T-helper 17 cell (primary cell): ENCODE measurements at places on chromosomes 12 and 14.

- DNase-seq: no peak
Observed at GRCh38 chr12:81541121-81541520, 218.0 kb downstream of the PPFIA2 start.

DNA sequence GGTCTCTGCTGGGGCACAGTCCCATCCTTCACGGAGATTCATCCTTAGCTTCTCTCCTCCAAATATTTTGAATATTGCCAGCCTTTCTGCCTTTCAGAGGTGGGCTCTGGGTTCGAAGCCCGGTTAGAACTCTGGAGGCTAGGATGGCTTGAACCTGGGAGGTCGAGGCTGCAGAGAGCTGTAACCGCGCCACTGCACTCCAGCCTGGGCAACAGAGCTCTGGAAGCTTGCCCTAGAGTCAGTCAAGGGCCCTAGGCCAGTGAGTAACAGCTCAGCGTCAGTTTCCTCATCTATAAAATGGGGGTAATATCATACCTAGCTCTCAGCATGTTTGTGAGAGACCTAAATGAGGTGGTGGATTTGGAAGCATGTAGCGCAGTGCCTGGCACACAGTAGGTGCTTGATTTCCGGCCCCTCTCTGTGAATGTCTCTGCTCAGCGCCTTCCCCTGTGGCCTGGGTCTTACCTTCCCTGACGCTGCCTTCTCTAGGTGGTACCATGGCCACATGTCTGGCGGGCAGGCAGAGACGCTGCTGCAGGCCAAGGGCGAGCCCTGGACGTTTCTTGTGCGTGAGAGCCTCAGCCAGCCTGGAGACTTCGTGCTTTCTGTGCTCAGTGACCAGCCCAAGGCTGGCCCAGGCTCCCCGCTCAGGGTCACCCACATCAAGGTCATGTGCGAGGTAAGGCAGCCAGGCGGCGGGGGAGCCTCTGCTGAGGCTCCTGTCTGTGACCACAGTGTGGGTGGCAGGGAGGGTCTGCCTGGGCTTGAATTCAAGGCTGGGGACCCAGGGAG lies 3.4 kb downstream of the PTPN6 start:
- DNase-seq: no peak

- no peak for DNase-seq
Observed at GRCh38 chr12:52090291-52090690, 10.8 kb downstream of the SMIM41 start.

GRCh38 chr14:98859301-98859700 lies 412.7 kb downstream of the BCL11B start:
- DNase-seq: no peak

DNA sequence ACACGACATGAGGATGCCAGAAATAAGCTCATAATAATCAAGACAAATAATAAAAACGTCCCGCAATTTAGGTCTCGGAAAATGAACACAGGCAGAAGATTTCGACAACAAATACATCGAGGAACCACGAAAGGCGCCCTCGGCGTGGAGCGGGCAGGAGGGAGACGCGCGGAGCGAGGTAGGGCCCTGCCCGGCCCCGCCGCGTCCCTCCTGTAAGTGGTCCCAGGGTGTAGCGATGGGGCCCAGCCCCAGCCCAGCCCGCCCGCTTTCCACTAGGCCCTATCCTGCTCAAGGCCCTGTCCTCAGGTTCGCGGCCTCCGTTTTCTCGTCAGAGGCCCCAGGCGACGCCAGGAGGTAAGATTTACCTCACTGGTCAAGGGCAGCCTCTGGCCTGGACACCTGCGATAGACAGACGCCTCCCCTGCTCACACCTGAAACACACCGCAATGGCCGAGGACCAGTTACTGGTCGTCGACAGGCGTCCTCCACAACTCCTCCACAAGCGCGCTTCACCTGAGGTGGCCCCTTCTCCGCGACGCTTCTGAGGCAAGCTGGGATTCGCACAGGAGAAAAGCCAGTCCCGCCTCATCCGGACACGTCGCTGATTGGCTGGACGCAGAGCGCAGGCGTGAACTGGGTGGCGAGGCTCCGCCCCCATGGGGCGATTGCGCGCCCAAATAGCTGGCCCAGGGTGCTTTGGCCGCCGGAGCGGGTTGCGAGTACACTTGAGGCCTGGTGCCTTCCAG lies at the start of gene SYCP3:
Gene SYCP3 (minus strand): TSS at position 543 of the 746 bp plus-strand sequence. CDS start 1,527 bp downstream, outside the sequence.
- DNase-seq: no peak

- DNase-seq: no peak
Observed at GRCh38 chr14:25485381-25485780, 435.4 kb upstream of the STXBP6 start.

- no peak for DNase-seq
Observed at GRCh38 chr12:24561411-24561871, 387.5 kb downstream of the BCAT1 start.

DNA sequence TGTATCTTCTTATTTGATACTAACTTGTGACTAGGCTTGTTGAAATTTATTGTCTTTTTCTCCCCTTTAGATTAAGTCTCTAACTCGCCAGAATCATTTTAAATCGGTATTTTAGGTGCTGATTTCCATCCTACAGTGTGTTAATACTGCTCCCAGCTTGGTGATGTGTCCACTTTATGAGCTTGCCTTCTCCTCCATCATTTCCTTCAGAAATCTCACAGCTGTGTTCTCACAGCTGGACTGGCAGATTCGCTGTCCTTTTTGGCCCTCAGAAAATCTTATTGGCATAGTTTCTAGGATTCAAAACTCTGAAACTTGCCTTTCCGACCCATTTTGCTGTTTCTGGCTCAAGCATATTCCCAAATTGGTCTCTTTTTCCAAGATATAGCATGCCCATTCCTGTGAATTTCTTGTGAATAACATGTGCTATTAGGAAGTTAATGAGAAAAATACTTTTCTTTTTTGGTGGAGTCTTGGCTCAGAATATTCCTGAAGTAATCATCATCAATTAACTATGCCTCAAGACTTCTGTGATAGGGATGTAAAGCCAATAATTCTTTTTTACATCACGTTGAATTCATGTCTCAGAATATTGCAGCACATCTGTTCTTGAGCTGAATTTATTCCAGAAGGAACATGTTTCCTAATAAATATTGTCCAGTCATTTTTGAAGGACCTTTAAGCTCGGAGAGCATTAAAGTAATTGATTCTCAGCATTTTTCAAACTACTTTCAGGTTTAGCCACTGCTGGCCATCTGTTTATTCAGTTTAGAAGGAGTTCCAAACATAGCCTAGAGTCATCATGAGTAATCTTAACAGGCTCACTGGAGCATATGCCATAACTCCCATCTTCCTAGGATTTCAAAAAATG lies 50.0 kb upstream of the USP44 start:
- DNase-seq: no peak

- DNase-seq: no peak
Observed at GRCh38 chr14:67566908-67567307, 33.2 kb downstream of the PIGH start.

DNA sequence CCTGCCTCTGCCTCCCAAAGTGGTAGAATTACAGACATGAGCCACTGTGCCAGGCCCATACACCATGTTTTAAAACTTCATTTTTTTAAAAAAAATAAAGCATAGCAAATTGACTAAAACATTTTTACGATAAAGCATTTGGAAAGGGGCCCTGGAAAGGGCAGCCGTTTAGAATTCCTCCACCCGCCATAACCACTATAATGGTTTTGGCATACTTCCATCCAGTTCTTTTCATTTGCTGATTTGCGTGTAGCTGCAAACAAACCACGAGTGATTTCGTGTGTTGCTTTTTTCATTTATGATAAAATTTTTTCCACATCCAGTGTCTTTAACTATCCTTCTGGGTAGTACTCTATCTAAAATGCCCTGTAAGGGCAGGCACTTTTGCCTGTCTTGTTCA lies 91.8 kb upstream of the RIN3 start:
- DNase-seq: no peak

DNA sequence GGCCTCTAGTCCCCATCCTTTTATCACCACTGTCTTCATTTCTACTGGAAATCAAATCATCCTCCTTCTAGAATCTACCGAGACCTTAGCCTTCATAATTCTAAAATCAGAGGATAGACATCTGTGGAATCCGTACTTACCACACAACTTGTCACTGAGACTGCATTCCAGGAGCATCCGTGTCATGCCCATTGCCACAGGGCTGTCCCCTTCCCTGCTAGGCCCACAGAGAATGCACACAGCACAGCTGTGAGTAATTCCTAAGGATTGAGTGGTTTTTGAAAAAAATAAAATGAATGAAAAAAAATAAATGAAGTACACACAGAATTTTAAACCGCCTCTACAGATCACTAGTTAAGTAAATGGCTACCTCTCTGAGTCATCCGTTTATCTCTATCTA lies 21.0 kb upstream of the MAGOHB start:
- no peak for DNase-seq

DNA sequence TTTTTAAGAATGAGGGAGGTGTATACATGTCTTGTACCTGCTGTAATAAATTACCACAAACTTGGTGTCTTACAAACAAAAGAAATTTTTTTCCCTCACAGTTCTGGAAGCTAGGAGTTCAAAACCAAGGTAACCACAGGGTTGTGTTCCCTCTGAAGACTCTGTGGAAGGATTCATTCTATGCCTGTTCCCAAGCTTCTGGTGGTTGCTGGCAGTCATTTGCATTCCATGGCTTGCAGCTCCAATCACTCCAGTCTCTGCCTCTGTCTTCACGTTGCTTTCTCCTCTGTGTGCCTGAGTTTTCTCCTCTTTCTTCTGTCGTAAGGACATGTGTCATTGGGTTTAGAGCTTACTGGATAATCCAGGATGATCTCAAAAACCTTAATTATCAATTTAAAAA lies 15.4 kb upstream of the ZNF641 start:
- no peak for DNase-seq

DNA sequence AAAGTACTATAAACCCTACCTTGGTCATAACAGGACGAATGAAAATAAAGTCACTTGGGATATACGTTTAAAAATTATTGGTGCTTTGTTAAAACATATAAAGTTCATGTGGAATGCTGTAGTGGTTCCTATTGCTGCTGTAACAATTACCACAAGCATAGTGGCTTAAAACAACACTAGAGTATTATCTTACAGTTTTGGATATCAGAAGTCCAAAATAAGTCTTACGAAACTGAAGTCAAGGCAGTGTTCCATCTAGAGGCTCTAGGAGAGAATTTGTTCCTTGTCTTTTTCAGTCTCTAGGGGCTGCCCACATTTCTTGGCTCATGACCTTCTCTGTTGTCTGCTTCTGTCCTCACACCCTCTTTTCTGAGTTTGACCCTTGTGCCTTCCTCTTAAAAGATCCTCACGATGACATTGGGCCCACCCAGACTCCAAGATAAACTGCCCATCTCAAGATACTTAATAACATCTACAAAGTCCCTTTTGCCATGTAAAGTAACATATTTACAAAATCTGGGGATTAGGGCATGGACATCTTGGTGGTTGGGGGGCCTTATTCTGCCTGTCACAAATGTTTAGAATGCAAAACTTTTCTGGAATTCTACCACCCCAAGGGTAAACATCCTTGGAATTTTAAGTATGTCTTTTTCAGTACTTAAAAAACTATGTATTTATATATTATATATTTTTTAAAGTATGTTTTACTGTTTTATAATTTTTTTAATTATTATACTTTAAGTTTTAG lies 178.1 kb downstream of the ETNK1 start:
- no peak for DNase-seq

- DNase-seq: no peak
Observed at GRCh38 chr12:131591714-131592709, 118.9 kb upstream of the SFSWAP start.

DNA sequence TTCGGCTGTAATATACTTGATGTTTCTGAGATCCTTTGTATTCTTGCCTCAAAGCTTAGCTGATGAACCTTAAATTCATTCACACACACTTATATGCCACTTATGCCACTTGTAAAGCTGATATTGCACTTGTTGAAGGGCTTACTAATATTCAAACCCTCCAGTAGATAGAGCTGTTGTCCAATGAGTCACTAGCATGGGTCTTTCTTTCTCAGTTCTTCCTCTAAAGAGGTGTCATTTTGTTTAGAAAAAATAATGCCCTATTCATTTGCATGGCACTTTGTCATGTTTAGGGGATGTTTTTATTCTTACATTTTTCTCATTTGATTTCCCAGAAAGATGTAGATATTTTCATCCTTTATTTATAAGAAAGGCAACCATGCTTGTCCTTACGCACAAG lies 56.4 kb downstream of the MON2 start:
- DNase-seq: no peak

DNA sequence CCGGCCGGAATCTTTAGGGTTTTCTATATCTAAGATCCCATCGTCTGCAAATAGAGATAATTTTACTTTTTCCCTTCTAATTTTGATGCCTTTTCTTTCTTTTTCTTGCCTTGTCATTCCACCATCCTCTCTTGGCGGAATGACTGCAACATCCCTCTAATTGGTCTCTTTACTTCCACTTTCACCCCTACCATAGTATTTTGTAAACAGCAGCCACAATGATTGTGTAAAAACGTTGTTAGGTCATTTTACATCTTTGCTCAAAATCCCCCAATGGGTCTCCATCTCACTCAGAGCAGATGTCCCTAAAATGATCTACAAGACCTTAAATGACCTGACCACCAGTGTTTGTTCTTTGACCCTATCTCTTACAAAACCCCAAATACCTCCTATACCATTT lies 80.0 kb upstream of the STAC3 start:
- DNase-seq: no peak

DNA sequence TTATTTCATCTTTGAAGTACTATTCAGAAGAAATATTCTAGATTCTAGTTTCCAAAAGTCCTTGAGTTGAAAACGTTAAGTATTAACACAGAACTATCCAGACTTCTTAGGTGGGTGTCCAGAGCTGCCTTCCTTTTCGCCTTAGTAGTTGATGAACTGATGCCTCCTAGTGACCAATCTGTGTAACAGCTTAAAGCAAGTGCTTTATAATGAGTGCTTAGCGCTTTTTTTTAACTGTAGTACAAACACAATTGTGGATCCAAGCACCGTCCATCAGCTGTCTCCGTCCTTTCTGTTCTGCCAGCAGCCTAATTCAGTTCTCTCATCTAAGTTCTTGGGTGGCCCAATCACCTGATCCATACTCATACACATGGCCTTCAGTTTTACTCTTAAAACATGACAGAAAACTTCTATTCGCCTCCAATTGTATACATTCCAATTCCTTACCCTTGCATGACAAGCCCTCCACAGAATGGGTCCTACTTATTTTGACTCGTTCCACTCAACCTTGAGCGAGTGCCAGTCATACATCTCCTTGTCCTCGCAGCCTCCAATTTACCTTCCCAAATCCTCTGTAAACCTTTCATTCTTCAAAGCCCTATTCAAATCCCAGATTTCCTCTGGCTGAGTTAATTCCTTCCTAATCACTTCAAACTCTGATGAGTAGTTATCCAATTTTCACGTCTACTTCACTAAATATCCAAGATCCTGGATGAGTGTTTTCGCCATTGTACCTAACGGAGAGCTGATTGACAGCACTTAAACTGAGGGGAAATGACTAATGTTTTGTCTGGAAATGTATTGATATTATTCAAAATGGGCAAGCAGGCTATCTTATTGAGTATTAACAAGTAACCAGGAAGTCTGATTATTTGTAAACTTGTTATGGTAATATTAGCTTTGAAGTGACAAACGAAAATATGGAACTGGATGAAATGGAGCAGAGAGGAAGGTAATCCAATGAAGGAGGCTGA lies 5.8 kb upstream of the PHLDA1 start:
- no peak for DNase-seq

DNA sequence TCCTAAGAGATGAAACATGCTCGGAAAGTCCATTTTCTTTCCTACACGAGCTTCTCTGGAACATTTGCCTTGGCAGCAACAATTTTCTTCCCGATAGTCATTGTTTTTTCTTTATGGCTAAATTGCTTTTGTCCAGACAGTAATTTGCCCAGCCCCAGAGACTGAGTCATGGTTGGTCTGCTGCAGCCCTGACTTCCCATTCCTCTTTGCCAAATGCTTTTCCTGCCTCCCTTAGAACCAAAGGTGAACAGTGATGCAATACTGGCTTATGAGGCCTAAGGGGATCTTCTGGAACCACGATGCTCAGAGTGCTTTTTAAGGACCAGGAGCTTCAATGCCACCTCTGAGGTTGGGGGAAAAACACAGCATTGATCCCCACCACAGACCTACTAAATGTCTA lies 1599.6 kb upstream of the TMEM132C start:
- DNase-seq: no peak
